ENCODE measurements at places on chromosomes 4 and X. TPM values are rescaled to one million over a fixed set of nuclear protein-coding genes. Genes with fewer than 3 reads are reported as not detected.

DNA sequence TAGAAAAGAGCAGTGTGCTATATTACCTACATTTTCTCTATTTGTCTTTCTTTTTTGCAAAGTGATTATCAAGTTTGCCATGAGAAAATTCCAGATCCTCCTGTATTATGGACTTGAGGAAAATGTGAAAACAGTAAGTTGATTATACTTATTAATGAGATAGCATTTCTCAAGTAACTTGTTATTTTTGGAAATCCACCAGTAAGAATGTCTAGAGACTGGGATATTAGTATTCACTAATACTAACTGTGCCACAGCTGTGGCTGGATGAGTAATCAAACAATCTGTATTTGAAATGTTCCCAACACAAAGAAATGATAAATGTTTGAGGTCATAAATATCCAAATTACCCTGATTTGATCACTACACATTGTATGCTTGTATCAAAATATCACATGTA is 147.0 kb upstream of the CTSO start:
- no peak for DNase-seq

GRCh38 chr4:3184725-3185124 is 64.2 kb upstream of the MSANTD1 start:
- DNase-seq, result no peak

The ERCC6L gene
- 6.6 TPM for total RNA-seq

The UTP14A gene
- total RNA-seq, result 9.7 TPM

The UNC5C gene
- 0.72 TPM for total RNA-seq

DNA sequence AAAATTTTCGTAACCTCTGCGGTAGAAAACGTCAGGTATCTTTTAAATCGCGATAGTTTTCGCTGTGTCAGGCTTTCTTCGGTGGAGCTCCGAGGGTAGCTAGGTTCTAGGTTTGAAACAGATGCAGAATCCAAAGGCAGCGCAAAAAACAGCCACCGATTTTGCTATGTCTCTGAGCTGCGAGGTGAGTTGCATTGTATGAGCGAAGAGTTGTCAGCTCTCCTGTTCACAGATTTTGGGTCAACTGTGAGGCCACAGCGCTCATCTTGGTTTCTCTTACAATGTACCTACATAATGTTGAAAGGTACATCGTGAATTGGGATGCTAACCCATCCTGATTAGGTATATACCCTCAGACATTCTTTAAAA is 486 bp downstream of the CLCN3 start:
- no peak for DNase-seq

- DNase-seq, result no peak
Measured at GRCh38 chr4:73998040-73999011, at the start of gene CXCL5. CXCL5 (minus strand) TSS chr4:73998677; CDS start chr4:73998581, 96 bp downstream.

The PAGE2B gene
- total RNA-seq, result not detected

GRCh38 chr4:20512033-20512792 is 188.0 kb upstream of the PACRGL start:
- DNase-seq, result no peak

GRCh38 chrX:20237864-20238263 is 28.8 kb downstream of the RPS6KA3 start:
- no peak for DNase-seq

The NSG1 gene
- total RNA-seq, result 1.6 TPM

GRCh38 chr4:158006990-158007389 is 165.8 kb downstream of the GASK1B start:
- DNase-seq, result no peak

DNA sequence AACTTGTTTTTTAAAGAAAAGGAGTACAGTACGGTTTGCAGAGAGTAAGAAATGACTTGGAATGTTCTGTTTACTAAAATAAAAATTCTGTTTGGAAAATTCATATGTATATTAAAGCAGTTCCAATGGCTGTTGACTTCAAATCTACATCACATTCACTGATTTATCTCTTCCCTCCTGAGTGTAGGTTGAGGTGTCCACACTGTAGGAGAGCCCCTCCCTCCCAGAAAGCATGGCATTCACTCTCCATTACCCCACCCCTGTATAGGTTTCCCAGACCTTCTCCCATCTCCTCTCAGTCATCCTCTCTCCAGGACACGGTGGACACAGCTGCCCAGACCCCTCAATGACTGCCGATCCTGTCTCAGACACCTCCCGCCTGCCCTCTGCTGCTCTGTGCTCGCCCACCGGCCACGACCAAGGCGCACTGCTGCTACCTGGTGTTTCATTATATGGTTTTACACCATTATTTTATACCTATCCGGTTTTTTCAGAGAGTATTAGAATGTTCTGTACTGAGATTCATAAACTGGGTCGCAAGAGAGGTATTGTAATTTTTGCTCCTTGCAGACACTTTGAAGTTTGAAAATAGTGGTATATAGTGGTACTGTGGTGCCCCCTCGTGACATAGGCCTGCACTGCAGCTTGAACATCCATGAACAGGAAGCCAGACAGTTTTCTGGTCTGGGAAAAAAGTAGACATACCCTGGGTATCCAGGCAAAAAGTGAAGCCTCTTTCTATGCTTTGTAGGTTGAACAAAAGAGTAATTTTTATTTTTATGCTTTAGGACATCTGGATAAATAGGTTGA is 38.8 kb upstream of the BEX4 start:
- no peak for DNase-seq

GRCh38 chr4:89109841-89110540 is 1.3 kb upstream of the TIGD2 start:
- DNase-seq, result no peak

- DNase-seq, result no peak
Measured at GRCh38 chrX:916230-916599, 285.6 kb downstream of the SHOX start.

DNA sequence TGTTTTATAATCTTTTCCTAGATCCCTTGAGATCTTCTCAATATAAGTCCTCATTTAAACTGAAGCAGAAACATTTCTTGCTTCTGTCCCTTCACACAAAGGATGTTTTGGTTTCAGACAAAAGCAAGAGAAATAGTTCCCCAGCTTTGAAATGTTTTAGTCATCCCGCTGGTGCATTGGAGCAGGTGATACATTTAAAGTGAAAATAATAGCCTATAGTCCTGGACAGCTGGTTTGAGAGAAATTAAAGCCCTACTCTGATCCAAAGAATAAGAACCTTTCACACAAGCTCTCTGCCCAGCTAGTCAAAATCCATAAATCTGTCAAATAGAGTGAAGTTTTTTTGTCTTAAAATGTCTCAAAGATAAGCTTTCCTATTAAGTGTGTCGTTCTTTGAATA is 79.4 kb downstream of the LUZP4 start:
- no peak for DNase-seq

The CXXC4 gene
- total RNA-seq, result 0.29 TPM

The DOK7 gene
- total RNA-seq, result 0.51 TPM

DNA sequence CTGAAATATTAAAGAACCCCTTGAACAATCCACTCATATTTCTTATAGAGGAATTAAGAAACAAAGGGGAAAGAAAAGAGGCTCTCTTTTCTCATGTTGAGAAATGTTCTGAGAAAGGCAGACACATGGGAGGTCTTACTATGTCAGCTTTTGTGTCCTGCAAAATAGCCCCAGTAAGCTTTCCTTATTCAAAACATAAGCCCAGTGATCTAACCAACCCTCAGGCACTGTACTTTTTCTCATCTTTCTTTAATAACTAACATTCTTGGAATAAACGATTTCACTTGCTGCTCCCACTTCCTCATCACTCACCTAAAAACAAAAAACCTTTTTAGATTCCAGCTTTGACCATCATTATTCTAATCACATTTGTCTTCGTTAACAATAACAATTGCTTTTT is 115.9 kb downstream of the GLRA3 start:
- no peak for DNase-seq

GRCh38 chr4:73859614-73860088 is 6.6 kb downstream of the PF4V1 start:
- DNase-seq, result no peak

- DNase-seq, result no peak
Measured at GRCh38 chrX:114842181-114842580, 175.2 kb downstream of the IL13RA2 start.

The MED12 gene
- total RNA-seq, result 14.9 TPM

DNA sequence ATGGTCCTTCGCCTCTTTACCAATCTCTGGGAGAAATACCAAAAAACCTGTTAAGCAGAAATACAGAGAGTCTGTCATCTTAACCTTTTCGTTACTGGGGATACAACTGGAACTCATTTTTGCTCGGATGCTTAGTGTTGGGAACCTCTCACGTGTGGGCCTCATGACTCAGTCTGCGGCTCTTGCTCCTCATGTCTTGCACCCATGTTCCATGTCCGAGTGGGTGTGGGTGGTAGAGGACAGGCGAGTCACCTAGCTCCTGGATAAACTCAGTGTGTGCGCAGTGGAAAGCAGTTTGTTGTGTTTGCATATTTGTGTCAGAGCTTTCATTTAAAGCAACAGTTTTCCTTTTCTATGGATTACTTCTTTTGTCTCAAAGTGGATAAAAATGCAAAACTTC is 70.6 kb downstream of the TNIP2 start:
- DNase-seq, result no peak

The PFKFB1 gene
- total RNA-seq, result not detected

DNA sequence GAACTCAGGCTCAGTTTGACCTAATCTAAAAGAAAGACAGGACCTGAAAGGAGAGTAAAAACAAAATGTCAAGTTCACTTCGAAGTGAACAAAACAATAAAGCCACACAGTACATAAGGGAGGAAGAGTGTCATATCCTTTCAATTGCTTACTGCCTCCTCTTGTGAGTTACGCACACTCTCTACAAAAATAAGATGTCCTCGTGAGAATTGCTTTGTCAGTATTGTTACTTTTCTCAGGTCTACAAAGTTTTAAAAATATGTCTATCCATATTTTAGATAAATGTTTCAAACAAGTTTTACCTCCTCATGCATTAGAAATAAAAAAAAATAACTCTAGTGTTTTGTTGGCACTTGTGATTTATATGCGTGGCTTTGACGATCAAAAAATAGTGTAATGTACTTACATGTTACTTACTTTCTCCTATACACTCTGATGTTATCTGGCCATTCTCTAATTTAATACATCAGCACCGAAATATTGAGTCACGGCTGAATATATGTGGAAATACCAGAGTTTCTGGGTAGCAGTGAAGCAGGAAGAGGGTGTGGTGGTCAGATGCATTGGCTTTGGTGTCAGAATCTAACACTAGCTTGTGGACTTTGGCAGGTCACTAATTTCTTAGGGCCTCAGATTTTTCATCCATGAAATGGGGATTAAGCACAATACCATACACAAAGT is 8.1 kb upstream of the MRPL1 start:
- DNase-seq, result no peak

The DCTD gene
- 86.3 TPM for total RNA-seq

The CSTF2 gene
- total RNA-seq, result 19.8 TPM

- DNase-seq, result no peak
Measured at GRCh38 chrX:151984902-151985301, 10.4 kb upstream of the GABRE start.

The MAGIX gene
- total RNA-seq, result 8.3 TPM

DNA sequence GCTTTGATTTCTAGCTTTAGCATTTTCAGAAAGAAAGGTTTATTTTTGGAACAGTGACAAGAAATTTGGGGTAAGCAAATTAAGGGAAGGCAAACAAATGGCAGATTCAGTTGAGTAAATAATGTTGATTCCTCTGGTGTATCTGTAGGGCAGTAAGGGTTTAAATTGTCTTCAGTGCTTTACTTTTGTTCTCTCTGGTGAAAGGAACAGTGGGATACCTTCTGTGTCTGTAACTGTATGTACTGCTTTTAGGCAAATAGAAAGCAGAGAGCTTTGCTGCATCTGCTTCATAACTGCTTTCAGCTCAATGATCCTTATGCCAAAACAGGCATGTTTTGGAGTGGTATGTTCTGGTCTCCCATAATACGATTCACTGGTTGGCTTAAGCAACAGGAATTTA is 932.1 kb upstream of the SLIT2 start:
- no peak for DNase-seq

DNA sequence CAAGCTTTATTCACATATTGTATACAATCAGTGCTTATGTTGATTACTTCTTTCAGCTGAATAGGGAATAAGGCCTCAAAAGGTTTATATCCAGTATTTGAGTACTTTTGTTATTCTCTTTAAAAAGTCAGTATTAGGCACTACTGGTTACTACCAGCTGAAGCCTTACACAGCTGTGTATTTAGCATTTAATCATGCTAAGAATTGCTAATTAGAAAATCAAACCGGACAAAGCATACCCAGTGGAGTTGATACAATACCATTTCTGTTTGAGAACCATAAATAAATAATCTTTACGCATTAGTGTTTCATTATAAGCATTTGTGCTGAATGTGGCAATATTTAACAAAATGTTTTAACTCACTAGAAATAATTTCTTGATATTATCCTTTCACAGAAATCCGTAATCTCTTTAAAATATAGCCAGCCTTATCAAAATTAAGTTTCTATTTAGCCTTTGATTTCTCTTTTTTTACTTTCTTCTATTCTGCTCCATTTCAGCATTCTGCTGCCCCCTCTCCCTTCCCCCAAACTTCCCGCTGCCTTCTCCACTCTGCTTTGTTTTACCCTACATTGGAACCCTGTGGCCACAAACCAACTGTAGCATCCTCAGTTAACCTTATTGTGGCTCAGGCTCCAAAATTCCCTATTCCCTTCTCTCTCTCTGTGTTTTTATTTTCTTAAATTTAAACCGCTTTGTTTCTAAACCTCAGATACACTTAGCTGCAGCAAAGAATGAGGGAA is 37.8 kb downstream of the UGT8 start:
- no peak for DNase-seq

DNA sequence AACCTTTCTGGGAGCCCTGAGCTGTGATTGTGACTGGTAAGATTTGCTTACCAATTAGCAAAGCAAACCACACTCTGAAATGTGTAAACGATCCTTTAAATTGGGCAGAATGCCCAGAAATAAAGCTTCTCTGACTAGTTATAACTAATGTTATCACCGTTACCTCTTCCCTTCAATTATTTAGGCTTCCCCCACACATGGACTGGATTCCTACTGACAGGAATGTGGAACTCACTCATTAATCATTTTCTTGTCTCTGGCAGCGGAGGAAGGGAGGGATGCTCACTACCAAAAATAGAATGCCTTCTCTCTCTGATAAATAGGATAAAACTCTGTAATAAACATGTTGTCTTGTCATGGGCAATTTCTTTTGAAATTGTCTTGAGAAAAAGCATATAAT is 25.3 kb upstream of the NWD2 start:
- no peak for DNase-seq

DNA sequence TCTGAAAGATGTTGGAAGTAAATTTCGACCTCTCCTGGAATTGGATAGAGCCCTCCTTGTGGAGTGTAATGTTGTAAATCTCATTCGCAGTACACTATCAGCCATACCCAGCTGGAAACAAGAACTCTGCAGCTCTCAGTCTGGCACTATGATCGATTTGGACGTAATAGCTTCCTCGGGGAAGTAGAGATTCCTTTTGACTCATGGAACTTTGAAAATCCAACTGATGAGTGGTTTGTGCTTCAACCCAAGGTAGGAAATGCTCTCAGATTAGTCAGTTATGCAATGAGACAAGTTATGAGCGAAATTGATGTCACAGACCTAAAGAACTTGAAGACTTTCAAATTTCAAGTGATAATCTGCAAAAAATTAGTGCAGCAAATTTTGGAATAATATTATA is 103.9 kb downstream of the SYTL5 start:
- DNase-seq, result no peak

The SLC49A3 gene
- 2.9 TPM for total RNA-seq

Data from epithelial cell of proximal tubule (primary cell).